ENCODE measurements at places on chromosomes 12 and 14.

GRCh38 chr14:103204852-103205540, 81.7 kb downstream of the TNFAIP2 start:
- DNase-seq: no peak

GRCh38 chr12:113325916-113326315, 9.0 kb downstream of the SLC8B1 start:
- DNase-seq: no peak

DNA sequence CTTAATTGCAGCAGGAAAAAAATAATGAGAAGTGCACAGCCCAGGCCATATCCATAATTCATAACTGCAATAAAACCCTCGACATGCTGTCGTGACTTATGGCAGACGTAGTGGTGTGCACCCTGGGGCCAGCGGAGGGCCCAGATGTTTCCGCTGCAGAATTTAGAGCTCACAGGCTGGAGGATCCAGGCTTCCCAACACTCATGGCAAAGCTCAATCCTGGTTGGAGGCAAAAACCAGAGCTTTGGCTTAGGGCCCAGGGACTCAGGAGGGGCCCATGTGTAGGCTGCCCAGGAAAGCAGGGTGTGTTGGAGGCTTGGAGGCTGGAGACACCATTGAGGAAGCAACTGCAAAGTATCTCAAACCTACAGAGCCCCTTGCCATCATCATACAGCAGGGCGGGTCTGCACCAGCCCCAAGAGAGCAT, 68.7 kb downstream of the SERPINA3 start:
- no peak for DNase-seq

DNA sequence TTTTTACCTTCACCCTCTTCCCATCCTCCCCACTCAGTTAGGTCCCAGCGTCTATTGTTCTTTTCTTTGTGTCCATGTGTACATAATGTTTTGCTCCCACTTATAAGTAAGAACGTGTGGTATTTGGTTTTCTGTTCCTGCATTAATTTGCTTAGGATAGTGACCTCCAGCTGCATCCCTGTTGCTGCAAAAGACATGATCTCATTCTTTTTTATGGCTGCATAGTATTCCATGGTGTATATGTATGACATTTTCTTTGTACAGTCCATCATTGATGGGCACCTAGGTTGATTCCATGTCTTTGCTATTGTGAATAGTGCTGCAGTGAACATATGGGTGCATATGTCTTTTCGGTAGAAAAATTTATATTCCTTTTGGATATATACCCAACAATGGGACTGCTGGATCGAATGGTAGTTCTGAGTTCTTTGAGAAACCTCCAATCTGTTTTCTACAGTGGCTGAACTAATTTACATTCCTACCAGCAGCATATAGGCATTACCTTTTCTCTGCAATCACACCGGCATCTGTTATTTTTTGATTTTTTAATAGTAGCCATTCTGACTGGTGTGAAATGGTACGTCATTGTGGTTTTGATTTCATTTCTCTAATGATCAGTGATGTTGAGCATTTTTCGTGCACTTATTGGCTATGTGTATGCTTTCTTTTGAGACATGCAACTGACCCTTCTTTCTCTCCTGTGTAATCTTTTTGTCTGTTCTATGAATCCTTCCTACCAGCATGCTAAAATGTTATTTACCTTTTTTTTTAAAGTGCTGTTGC, 279.7 kb upstream of the AMIGO2 start:
- DNase-seq: no peak

- DNase-seq: no peak
Measured at GRCh38 chr12:12686925-12687324, 9.1 kb downstream of the GPR19 start.

- no peak for DNase-seq
Measured at GRCh38 chr14:96757456-96757855, 39.7 kb upstream of the VRK1 start.

DNA sequence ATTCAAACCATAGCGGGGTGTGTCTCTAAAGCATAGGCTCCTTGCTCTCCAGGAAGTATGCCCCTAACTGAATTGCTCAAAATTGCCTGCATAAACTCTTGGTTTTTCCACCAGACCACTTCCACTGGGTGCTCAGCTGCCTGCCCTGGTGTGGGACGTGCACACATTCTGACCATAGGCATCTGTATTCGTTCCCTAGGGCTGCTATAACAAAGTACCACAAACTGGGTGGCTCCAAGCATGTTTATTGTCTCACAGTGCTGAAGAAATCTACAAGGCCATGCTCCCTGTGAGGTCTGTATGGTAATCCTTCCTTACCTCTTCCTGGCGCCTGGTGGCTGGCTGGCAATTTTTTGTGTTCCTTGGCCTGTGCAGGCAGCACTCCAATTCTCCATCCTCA, 16.4 kb upstream of the GALNT6 start:
- no peak for DNase-seq

DNA sequence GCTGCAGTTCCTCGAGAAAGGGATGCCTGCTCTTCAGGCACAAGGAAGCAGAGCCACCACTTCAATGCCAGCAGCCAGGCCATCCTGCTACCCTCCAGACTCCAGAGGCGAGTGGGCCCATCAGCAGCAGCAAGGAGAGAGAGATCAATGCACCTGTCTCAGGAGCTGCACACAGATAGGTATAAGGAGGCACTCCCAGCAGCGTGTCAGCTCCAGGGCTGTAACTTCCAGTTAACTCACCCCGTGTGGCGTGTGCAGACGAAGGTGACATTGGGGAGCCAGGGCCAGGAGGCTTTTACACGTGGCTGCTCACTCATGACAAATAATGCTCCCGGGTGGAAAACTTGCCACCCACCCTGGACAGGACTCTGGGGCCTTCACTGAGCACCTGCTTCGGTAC, 24.2 kb downstream of the GALNT16 start:
- no peak for DNase-seq

- no peak for DNase-seq
Measured at GRCh38 chr12:59069516-59069915, 149.2 kb upstream of the LRIG3 start.

- DNase-seq: no peak
Measured at GRCh38 chr12:114903083-114903691, 219.2 kb upstream of the TBX3 start.

GRCh38 chr12:123479442-123480180, 21.7 kb downstream of the SNRNP35 start:
- no peak for DNase-seq

DNA sequence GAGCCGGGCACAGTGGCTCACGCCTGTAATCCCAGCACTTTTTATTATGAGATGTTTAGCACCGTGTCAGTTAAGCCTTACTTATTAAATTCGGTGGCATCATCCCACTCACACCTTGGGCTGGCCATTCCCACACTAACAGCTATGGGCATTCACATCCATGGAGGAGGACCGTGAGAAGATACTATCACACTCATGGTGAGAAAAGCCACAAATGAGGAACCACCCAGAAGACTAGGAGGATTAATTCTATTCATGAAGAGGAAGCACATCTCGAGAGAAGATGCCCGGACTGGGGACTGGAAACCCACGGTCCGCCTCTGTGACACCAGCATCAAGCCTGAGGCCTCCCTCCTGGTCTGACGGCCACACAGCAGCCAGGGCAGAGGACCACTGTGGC, 4.9 kb downstream of the CDC42BPB start:
- DNase-seq: no peak

DNA sequence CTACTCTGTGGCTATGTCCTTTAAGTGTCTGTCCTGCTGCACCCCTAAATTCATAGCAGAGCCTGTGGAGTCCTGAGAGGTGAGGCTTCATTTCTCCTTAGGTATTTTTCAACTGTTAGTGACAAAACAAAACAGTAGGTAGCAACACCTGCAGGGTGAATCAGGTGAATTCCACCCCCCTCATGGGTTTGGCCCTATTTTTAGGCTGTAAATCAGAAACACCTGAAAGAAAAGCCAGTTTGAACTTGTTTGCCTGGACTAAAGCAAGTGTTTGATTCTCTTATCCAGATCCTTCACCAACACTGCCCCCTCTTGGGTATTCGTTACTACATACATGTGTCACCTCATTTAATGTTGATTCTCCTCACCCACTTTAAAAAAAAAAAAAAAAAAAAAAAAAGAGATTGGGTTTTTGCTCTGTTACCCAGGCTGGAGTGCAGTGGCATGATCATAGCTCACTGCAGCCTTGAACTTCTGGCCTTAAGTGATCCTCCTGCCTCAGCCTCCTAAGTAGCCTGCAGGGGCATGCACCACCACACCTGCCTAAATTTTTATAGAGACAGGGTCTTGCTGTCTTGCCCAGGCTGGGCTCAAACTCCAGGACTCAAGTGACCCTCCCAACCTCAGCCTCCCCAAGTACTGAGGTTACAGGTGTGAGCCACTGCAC, 10.3 kb downstream of the TBPL2 start:
- DNase-seq: peak; percentile 23

- no peak for DNase-seq
Measured at GRCh38 chr12:58184212-58184611, 242.8 kb downstream of the ATP23 start.
